ENCODE measurements at places on chromosomes 7 and 10.
A peak's percentile ranks its signal among the peaks of the same experiment; 100 is the strongest.

- no peak for DNase-seq
Observed at GRCh38 chr7:5213286-5213645, 23.2 kb downstream of the WIPI2 start.

DNA sequence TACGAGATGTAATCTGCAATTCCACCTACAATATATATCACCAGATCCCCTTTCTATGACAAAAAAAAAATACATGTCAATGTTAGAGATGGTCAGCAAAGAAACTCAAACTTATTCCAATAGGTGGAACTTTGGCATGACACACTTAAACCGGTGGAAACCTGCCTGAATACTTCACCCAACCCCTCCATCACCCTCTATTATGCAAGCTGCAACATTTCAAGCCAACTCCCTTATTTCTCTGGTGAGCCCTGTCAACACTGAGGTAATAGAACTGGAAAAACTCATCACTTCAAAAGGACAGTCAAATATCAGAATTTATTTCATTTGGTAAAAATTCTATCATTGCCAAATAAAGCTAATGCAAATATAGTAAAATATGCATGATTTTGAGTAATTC is 3.6 kb downstream of the ZNF438 start:
- no peak for DNase-seq

DNA sequence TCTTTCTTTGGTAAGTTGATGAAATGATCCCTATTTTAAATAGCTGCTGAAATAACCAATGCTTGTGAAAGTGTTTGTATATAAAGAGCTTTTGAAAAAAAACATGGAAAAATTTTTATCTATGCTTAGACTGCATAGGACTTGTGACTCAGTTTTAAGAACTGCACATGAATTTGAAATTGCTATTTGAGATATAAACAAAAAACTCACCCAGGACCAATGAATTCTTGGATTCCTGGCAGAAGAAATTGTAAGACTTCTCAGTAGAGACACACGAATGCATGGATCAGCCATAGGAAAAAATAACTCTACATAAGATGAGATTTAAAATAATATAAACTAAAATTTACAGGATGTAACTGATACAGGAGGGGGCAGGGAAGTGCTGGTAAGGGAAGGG is 278.8 kb upstream of the SORCS1 start:
- DNase-seq: no peak

DNA sequence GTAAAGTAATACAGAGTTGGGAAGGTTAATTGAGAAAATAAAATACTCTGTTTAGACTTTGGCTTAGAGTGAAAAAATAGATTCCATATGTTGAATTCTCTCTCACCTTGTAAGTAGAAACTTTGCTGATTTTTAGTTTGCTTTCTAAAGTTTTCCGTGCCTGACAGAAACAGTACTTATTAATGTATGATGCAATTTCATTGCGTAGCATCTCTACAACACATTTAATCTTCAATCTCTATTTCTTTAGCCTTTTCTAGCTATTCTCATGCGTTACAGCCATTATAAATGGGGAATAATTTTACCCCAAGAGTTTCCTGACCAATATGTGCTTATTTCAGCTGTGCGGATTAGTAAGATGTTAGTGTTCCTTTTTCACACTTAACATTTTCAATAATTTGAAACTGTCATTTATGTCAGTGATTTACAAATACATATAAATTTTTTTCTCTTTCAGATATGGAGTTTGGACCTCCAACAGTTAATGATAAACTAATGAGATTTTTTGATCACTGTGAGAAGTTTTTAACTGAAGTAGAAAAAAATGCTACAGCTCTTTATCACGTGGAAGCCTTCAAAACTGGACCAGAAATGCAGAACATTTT is 3.3 kb downstream of the MINPP1 start:
- DNase-seq: no peak

DNA sequence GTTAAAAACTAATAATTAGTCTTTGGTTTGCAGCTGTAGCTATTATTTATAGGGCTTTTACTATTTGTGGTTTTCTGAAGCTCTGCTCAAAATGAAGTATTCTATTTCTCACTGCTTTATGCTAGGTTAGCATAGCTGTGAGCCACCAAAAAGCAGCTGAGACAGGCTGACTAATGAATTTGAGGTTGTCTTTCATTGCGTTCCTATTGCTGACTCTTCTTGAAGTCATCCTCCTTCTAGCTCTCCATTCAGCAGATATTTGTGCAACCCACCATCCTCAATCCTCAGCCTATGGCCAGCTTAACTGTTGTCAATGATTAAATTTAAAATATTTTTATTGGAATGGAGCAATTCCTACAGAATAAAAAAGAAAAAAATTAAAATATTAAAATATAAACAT is 2.1 kb upstream of the RALA start:
- DNase-seq: peak; percentile 49

- no peak for DNase-seq
Observed at GRCh38 chr10:11921800-11922392, 98.7 kb downstream of the PROSER2 start.

- peak; percentile 42 for DNase-seq
Observed at GRCh38 chr10:96998329-96998888, 166.3 kb downstream of the LCOR start.

GRCh38 chr7:86012971-86013370 is 630.7 kb upstream of the GRM3 start:
- DNase-seq: no peak

GRCh38 chr10:102455893-102456471 is 4.6 kb upstream of the C10orf95 start:
- peak; percentile 83 for DNase-seq

DNA sequence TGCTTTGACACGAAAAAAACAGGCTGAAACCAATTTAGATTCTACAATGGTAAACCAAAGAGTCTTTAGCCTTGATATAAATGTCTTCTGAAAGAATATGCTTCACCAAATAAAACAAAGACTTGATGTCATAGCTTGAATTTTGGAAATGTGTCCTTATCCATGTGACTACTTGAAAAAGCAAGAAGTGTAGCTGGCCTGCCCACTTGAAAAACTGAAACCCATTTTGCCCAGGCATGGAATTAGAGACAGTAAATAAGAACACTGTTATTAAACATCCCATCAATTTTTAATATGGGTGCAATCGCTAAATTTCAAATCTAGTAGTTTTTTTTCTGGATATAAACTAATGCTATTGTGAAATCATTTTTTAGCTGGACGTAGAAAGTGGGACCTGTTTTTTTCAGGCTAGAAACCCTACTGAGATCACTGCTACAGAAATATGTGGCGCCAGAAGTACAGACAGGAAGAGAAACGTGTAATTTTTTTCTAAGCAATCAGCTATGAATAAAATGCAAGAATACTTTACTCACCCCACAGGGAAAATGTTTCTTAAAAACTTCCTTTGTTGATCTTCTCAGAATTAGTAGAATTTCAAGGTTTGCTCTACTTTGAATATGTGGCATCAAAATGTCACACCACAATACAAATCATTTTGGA is 56.7 kb downstream of the PIP4K2A start:
- no peak for DNase-seq

GRCh38 chr7:16926283-16926682 is 44.5 kb upstream of the AGR3 start:
- peak; percentile 58 for DNase-seq

- DNase-seq: no peak
Observed at GRCh38 chr10:78579576-78579975, 489.2 kb upstream of the ZMIZ1 start.
